ENCODE measurements at places on chromosomes 4 and X. TPM values are rescaled to one million over a fixed set of nuclear protein-coding genes. Genes with fewer than 3 reads are reported as not detected.

The CSAG3 gene
- polyA plus RNA-seq: not detected

The RRH gene
- not detected for polyA plus RNA-seq

The AFF2 gene
- polyA plus RNA-seq: 0.61 TPM

The CWH43 gene
- polyA plus RNA-seq: 2.4 TPM

The XAGE2 gene
- not detected for polyA plus RNA-seq

Data from stomach (tissue), 19 donors.